Activated T-helper 1 cell treated with anti-CD3 and anti-CD28 coated beads, Interleukin-12 subunit alpha, Interleukin-12 subunit beta, Interleukin-2, Interleukin-4 antibody, amounts not matched to agents 30 ng/mL and 10 ng/mL and 1 ng/mL, durations not matched to agents 14 hours and 24 hours and 36 hours (primary cell): ENCODE measurements at places on chromosomes 7 and 10.

DNA sequence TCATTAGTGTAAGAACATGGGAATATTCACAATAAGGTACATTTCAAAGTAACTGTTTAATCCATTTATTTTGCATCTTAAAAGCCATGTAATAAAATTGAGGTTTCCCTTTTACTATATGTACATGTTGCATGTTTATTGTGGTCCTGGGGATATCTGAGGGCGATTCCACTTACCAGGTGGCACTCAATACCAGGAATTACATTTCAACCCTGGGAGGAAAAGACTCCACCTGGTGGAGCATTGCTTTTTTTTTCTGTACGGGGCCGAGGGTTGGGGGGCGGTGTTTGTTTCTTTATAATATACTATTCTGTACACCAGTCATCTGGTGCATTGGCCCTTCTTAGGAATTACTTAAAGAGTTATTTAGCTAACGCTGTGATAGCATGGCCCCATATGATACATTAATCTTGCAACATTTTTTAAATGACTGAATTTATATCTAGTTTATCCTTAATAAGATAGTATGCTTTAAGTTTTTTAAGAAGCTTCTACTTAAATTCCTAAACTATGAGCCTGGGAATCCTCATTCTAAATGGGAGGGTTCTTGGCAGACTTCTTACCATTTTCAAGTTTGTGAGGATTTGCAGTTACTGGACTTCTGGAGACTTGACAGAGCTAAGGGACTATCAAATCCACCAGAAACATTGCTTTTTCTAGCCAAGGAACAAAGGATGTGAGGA, 7.2 kb upstream of the HGF start:
- no peak for DNase-seq

DNA sequence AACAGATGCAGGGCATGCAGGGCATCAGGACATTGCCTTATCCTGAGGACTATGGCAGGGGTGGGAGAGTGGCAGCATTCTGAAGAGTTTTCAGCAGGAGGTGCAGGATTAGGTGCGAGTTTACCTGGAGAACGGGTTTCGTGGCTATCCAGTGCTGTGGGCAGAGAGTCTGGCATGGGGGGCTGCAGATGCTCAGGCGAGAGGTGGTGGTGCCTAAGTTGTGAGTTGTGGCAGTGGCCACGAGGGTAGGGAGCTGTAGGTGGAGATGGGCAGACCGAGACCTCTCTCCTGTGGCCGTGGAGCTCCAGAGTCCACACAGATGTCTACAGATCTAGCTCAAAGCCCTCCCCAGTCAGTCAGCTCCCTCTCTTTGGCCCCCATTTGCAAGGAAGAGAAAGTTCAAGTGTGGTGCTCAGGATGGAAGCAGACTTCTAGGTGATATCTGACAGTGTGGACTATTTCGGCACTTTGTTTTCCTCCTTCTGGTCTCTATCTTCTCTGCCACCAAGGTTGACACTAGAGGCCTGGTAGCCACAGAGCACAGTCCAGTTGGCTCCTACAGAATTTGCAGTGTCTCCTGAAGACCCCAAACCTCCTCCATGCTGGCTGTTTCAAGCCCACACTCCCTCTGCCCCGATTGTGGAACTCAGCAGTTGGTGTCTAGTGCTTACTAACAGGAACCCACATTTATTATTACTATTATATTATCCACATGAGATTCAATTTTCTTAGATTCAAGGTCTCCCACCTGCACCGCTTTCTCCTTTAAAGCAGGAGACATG, 955.7 kb upstream of the ZNF722 start:
- DNase-seq: no peak

DNA sequence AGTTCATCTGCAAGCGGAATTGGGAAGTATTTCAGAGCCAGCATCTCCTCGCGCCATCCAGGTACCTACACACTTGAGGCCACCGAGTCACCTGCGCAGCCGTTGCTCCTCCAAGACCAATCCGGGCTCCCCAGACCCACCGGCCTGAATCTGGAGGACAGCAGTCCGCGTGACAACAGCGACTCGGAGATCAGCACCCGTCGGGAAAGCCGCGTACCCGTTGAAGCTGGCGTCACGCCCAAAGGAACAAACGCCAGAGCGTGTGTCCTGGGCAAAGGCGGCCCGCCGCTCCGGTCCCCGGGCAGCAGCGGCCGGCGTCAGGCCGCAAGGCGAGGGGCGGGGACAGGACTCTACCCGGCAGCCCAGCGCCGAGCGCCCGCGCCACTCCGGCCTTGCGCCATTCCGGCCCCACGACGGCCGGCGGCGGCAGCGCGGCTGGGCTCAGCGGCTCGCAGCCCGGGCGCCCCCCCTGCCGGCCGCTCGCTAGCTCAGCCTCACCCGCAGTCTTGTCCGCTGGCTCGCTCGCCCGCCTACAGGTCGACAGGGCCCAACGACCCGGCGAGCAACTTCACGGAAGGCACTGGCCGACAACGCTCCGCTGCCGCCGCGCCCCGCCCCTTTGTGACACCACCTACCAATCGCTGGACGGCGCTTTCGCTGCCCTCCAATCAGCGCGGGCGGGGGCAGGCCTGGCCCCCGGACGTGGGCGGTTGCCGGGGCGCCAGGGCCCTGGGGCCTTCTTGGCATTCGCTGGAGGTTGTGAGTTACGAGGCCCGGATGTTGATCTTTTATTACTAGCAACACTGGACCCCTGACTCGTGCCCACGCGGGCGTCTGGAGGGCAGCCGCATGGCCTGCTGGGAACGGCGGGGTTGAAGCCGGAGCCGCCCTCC, at the start of gene ZFAND4:
ZFAND4 (minus strand) TSS at position 592 of the 893 bp plus-strand sequence. CDS start 9,047 bp downstream, outside the sequence.
- peak; percentile 94 for DNase-seq

GRCh38 chr10:34187201-34187600, 627.9 kb downstream of the PARD3 start:
- DNase-seq: no peak

DNA sequence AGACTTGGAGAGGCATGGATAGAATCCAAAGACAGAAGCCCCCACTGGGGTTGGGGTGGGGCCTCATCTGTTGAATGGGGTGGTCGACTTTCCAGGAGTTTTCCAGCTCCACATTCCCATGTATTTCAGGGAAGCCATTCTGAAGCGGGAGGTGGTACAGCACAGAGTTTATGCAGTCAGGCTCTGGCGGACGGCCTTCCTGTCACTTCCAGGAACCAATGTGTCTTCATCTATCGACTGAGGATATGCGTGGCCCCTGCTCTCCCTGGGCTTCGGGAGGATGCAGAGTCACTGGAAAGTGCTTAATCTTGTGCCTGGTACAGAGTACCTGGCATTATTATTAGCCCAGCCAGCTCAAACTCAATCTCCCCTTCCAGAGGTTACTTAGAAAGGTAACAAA, 26.3 kb downstream of the DOCK1 start:
- DNase-seq: no peak

GRCh38 chr7:76054123-76055120, 6.5 kb downstream of the MDH2 start:
- no peak for DNase-seq

DNA sequence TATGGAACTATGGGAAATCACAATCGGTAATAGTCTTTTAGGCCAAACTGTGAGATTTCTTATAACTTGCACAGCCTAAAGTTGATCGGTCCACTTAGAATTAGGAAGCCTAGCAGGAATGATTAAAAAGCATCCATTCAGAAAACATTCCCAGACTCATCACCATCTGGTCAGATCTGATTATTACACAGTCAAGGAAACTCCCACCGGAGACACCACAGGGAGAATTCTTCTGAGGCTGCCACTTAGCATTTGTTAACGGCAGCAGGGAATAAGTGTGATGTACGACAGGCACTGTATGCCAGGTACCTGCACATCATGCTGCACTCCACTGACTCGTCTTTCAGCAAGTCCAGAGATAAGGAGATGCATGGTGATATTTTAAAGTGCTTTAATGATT, 227.6 kb upstream of the STEAP1 start:
- no peak for DNase-seq

DNA sequence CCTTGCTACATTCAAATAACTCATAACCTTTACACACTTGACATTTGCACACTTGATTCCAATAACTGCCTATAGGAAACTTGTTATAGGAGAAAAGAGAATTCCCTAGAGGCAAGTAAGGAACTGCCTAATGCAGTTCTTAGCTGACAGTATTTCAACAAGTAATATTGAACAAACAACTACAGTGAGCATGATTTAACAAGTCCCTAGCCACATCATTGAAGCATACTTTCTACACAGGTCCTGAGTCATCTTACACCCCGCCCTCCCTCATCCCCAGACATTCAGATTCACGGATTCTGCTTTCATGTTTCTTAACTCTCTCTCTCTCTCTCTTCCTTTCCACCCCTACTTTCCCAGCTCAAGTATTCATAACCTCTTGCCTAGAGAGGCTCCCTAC, 153.5 kb downstream of the LSM5 start:
- DNase-seq: no peak

DNA sequence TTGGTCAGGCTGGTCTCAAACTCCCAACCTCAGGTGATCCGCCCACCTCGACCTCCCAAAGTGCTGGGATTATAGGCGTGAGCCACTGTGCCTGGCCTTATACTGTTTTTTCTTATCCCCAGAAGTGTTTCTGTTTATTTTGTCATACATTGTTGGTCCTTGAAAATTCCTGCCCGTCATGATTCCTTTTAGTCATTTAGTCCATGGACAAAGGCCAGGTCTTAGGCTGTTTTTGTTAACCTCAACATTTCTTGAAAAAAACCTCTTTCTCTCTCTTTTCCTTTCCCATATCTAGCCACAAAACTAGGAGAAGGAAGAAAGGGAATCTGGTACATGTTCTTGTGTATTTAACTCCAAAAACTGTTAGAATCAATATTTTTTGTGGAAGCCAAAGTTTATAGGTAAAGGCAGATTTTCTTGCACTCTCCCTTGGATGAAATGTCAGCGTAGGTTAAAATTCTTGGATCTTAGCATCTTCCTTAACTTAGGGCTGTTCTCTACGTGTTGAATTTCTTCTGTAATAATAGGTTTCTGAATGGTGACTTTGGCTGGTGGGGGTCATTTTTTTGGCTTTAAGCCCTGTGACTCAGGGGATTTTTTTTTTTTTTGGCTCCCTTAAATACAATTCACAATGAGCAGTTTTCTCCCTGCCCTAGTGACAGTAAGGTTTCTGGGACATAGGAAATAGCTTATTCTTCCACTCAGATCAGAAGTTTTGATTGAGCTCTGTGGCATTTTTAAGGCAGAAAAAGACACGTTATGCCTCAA, 500.8 kb downstream of the AUTS2 start:
- DNase-seq: no peak

- DNase-seq: no peak
Measured at GRCh38 chr10:16519908-16520861, 1.5 kb downstream of the C1QL3 start.

DNA sequence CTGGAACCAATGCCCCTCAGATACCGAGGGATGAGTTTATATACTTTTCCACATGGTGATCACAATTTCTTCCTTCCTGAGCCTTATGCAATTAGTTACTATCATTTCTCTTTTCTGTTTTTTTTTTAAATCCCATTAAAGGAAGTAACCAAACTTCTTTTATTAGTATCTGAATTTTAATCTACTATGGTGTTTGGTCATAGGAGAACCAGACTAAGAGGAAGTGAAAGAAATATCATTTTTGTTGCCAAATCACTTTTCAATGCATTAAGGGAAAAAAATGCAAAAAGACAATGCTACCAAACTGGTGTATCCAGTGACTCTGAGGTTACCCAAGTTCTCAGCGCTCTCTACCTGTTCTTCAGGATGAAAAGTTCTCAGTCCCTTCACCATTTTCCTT, 167.7 kb downstream of the NXPH1 start:
- no peak for DNase-seq

GRCh38 chr7:726854-727103, 280 bp downstream of the DNAAF5 start:
- no peak for DNase-seq

- DNase-seq: no peak
Measured at GRCh38 chr7:5997210-5997808, 11.5 kb downstream of the PMS2 start.

DNA sequence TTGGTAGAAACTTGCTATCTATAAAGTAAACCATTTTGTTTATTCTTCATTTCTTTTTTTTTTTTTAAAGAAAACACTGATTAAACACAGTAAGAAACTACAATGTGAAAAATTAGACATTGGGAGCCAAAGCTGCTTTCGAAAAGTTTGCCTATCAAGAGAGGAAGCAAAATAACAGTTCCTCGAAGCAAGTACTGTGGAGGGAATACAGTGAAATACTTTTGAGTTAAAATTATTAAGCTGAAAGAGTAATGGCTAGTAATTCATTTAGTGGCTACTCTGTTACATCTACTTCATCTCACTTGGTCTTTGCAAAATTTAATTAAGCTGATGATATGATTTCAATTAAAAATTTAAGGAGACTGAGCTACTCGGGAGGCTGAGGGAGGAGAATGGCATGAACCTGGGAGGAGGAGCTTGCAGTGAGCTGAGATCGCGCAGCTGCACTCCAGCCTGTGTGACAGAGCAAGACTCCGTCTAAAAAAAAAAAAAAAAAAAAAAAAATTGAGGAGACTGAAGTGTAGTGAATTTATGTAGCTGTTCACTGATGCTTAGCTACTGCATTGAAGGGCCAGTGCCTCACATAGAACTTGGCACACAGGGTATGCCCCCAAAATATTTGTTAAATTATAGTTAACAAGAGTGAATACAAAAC, 982.1 kb upstream of the MBL2 start:
- DNase-seq: no peak

GRCh38 chr7:123734498-123734897, 14.3 kb downstream of the WASL start:
- DNase-seq: no peak

- no peak for DNase-seq
Measured at GRCh38 chr7:119382726-119383125, 890.2 kb upstream of the KCND2 start.

DNA sequence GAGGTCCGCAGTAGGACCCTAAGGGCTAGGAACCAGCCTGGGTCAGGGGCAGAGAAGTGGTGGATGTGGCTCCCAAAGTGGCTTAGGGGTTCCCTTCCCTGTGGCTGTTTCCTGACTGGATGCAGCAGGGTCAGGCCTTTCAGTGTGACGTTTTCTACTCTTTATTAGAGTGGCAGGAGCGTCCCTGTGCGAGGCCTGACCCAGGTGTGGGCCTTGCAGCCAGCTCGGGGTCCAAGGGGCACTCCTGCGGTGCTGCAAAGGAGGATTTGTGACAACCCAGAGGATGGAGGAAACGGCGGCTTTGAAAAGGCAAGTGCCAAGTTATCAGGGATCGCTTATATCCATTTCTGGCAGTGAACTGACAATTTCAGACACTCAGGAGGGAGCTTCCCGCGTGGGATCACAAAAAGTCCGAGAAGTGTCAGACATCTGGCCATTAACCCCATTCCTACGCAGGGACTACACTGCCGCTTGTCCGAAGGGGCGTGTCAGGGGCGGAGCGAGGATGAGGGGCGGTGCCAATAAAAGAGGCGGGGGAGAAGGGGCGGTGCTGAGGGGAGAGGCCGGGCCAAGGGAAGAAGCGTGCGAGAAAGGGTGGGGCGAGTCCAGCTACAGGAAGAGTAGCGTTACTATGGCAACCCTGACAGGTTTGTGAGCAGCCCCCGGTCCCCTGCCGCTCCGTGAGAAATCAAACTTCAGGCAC, 98.8 kb upstream of the ZNF722 start:
- DNase-seq: peak; percentile 11

- DNase-seq: no peak
Measured at GRCh38 chr7:69610374-69611084, 12.3 kb downstream of the AUTS2 start.

GRCh38 chr10:114471906-114472876, 67.9 kb upstream of the AFAP1L2 start:
- no peak for DNase-seq
